ENCODE measurements at places on chromosomes 11 and 22.
A peak's percentile ranks its signal among the peaks of the same experiment; 100 is the strongest.

DNA sequence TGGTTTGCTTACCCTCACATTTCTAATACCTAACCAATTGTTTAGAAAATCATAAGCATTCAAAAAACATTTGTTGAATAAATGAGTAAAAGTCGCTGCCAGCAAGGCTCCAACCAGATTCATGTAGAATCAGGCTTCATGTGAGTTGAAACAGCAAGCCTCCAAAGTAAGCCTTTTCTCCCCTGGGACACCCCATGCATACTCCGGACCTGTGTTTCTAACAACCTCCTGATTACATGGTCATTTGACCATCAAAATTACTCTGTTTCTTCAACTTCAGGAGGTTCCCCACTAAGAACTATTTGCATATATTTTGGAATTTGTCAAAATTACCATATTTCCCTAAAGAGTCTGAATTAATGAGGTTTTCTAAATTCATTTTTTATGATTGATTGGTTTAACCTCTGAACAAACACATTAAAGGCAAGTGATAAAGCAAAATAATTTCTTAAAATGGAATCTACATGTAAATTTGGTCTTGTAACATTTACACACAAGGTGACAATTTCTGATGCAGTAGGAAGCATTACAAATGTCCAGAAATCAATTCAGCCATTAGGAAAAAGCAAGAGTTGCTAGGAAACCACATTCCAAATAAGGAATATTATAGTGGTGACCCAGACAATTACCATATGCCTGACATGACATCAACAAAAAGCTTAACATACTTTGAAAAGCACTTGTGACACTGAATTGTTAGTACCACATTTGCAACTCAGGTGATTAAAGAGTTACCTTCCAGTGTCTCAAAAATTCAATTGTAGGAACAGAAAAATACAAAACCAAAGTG lies 252.6 kb downstream of the GUCY1A2 start:
- DNase-seq = no peak

GRCh38 chr11:21411597-21411996 lies 742.2 kb downstream of the NELL1 start:
- DNase-seq = no peak

- peak; percentile 67 for DNase-seq
Observed at GRCh38 chr11:9747828-9748227, 84.0 kb downstream of the SWAP70 start.

GRCh38 chr22:20998411-20999336 lies 3.2 kb downstream of the THAP7 start:
- DNase-seq = peak; percentile 56

- DNase-seq = no peak
Observed at GRCh38 chr22:47012589-47013370, 250.3 kb downstream of the TBC1D22A start.

- DNase-seq = no peak
Observed at GRCh38 chr11:131808470-131808869, 438.1 kb downstream of the NTM start.

- DNase-seq = no peak
Observed at GRCh38 chr11:394034-394857, at the start of gene PKP3. Gene PKP3, plus strand, starts transcription at chr11:394209. Its CDS starts 84 bp downstream, at chr11:394293.

DNA sequence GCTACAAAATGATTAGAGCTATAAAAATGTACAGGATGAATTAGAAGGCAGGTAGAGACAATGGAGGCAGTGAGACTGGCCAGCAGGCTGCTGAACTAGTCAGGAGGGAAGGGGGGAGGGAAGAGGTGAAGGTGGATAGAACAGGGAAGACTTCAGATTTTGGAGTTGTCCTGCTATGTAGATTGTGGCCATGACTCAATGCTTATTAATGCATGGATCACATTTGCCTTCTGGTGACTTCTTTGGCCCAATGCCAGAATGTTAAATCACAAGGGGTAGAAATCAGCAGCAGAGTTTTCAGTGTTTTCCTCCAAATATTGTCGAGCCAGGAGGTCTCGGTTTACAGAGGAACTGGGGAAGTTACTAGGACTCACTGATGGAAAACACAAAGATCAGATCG lies 346.6 kb downstream of the AASDHPPT start:
- no peak for DNase-seq

DNA sequence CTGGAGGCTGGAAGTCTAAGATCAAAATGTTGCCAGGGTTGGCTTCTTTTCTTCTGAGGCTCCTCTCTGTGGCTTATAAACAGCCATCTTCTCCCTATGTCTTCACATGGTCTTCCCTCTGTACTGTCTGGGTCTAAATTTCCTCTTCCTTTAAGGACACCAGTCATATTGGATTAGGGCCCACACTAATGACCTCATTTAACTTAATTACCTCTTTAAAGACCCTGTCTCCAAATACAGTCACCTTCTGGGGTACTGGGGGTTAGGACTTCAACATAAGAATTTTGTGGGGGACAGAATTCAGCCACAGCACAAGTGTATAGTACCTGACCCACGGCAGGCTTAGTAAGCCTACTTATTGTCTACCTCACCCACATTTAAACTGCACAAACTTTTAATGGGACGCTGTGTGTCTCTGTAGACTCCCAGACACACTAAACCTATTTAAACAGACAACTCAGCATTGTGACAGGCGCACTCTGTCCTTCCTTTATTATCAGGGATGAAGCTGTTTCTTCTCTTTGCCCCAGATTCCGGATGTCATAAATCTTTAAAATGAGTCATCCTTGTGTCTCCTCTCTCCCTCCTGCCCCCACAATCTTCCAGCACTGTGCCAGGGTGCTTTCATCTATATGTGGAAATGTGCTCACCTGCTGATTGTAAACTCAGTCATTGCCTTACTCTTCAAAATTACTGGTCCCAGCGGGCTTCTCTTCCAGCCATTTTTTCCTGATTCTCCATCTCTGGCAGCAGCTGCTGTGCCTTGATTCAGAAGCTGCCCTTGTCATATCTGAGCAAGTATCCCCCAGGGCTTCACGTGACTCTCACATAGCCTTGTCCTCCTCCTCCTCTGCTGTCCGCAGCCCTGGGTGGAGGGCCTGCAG lies 5.4 kb upstream of the MAPK8IP1 start:
- no peak for DNase-seq

GRCh38 chr22:11605468-11605981 lies 3922.5 kb upstream of the OR11H1 start:
- no peak for DNase-seq

DNA sequence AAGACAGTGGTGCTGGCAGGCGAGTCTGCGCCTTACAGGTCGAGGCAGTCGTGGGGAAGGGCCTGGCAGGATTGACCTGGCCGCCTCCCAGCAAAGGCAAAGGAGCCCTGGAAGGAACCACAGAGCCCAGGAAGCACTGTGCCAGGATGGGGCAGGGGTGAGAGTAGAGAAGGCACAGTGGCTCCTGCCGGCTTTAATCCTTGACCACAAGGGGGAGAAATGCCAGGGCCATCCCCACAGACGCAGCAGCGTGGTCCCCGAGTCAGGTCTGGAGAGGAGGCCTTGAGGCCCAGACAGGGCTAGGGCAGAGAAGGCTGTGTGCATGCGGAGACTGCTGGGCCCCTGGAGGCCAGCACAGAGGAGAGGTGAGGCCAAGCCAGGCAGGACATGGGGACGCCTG lies 9.9 kb upstream of the NDUFS8 start:
- peak; percentile 72 for DNase-seq

- no peak for DNase-seq
Observed at GRCh38 chr11:96294289-96294688, 48.7 kb downstream of the MAML2 start.

GRCh38 chr11:120285256-120285655 lies 39.8 kb upstream of the TLCD5 start:
- no peak for DNase-seq

DNA sequence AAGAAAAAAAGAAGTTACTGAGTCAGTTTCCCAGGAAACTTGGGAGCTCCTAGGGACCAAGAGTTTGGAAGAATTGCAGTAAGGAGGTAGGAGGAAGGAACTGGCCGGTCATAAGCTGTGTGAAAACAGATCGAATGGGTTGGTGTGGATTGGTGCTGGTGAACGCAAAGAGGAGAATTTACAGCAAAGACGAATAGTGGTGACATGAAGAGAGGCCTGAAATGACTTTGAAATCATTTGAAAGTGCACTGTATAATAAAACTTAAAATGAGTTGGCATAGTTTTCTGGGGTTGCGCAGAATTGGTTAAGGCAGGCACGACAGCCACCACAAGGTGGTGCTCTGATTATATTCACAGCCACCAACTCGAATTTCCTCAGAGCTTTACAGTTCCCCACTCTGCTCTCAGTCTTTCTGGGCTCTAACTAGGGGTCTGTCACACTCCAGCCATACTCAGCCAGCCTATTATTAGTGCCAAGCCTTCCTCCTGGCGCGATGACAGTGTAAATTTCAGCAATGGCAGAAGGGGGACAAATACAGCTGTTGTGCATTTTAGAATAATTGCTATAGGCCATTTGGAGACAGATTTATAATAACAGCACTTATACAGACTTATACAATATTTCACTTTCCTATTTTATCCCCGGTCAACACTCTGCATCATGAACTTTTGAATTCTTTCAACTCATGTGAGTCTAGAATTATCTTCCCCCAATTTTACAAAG lies 8.3 kb upstream of the HTR3B start:
- peak; percentile 73 for DNase-seq

GRCh38 chr22:49602481-49602880 lies 225.2 kb downstream of the BRD1 start:
- DNase-seq = no peak

DNA sequence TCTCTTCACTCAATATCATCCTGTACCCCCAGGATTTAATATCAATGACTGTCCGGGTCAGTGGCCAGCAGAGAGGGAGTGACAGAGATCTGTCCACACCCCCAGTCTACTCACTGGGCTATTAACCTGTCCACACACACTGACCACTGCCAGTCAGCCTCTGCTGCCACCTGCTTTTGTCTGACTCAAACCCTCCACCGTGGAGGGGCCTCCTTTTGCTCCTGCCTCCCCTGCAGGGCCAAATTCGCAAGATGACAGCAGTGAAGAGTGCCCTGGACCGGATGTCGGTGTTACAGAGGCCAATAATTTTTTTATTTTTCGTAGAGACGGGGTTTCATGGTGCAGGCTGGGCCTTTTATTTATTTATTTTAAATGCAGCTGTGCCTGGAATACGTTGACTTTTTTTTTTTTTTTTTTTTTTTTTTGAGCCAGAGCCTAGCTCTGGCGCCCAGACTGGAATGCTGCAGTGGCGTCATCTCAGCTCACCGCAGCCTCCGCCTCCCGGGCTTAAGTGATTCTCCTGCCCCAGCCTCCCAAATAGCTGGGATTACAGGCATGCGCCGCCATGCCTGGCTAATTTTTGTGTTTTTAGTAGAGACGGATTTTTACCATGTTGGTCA lies 5.1 kb downstream of the PDXP start:
- no peak for DNase-seq

DNA sequence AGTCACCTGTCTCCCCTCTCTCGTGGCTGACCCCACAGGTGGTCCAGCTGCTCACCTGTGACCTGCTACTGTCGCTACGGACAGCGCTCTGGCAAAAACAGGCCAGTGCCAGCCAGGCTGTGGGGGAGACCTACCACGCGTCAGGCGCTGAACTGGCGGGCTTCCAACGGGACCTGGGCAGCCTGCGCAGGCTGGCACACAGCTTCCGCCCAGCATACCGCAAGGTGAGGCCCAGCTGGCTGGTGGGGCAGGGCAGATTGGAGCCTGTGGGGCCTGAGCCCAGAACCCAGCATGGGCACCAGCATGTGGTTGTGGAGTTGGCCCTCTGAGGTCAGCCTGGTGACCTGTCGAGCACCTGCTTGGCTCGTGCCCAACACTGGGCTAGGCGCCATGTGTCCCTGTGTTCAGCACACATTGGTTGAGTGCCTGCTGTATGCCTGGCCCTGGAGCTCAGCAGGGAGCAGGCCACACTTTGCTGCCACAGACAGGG lies 11.9 kb downstream of the SHISA8 start:
- no peak for DNase-seq

DNA sequence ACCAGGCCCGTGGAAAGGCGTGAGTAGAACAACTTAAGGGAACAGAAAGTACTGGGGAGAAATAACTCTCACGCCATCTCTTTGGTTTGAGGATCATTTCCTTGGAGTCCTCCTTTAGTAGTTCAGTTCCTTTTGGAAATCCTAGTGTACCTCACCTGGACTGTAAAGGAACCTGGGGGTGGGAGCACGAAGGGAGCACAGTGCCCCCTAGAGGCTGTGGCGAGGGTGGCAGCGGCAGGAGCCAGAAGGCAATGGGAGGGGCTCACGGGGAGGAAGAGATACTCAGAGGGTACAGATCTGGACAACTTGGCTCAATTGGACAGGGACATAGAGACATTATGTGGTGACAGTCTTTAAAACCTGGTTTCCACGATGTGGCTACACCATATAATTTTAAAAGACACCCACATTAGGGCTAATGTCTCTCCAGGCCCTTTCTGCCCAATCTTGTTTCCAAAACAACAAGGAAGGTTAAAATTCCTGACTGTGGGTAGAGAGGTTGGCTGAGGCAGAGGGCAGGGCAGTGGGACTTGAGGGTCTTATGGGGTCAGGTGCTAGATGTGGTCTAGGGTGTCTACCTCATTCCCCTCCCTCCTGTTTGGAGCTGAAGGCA lies 87.0 kb downstream of the CSNK2A3 start:
- DNase-seq = peak; percentile 93

DNA sequence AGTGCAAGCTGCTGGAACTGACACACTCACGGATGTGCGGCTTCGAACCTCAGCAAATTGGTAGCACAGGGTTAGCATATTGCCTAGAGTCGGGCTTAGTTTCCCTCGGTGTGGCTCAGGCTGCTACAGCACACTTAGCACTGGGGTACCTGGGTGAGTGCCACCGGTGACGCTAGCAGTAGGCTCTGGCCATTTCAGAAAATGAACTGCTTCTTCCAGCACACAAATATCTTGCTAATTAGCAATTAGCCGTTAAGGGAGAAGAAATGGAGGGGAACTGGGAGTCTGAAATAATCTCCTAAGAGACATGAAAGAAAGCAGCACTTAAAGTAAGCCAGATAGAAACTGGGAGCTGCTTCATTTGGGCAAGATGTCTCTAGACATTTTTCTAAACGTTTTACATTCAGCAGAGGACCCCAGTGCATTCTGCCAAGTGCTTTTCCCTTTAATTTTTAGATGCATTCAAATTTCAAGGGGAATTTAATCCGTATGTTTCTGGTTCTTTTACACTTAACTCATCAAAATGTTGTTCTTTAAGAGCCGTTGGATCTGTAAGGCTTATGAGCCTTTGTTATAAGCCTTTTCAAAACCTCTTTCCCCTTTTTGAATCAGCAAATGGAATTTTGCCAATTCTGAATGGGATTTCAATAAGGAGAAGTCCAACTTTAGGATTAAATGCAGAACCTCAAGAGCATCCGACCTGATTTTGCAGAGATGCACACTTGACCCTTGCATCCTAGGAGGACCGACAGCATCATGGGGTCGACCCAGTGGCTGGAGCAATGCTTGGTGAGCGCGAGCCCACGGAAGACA lies 708.1 kb downstream of the NTM start:
- no peak for DNase-seq

GRCh38 chr11:108662700-108663099 lies 2.2 kb upstream of the DDX10 start:
- peak; percentile 67 for DNase-seq

- DNase-seq = no peak
Observed at GRCh38 chr11:58494101-58494500, 13.8 kb downstream of the OR5B21 start.

Measured in Karpas-422 (cell line).